ENCODE measurements at places on chromosomes 7 and 10.

GRCh38 chr7:129955993-129956543 lies 3.3 kb upstream of the UBE2H start:
- no peak for DNase-seq

DNA sequence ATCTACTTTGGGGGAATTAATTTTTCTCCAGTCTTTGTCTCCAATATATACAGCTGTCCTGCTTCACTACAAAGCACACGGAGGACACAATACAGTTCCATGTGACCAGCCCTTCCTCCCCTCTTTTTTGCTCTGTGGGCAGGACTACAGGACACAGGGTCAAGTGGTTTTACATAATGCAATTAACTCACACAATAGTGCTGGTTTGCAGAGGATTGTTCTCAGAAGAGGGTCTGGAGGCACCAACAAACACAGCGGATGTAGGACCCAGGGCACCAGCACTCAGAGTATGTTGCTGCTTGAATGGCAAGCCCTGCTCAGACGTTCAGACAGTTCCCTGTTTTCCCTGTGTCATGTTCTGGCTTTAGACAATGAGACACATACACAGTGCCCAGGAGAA lies 52.0 kb upstream of the NPTX2 start:
- no peak for DNase-seq

GRCh38 chr7:78594156-78594555 lies 795.6 kb downstream of the PHTF2 start:
- DNase-seq, result no peak

- DNase-seq, result no peak
Measured at GRCh38 chr7:39260279-39260844, 282.7 kb downstream of the POU6F2 start.

DNA sequence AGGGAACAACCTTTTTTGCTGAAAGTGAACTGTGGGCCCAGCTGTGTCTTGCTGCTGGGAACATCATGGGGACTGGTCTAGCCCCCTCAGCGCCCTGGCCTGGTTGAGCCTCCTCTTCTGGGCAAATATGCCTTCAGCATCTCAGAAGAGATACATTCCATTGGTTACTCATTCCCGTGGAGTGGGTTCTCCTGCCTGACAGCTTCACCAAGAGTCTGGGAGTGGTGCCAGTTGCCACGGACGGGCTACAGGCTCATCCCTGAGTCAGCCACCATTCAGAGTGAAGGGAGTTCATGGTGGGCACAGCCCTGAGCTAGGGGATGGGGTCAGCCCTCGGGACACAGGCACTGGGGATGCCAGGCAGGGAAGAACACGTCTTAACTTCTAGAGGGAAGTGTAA lies 81.9 kb downstream of the RAMP3 start:
- no peak for DNase-seq

GRCh38 chr10:75718991-75719390 lies 287.6 kb downstream of the LRMDA start:
- no peak for DNase-seq

GRCh38 chr10:71069909-71070666 lies 142.3 kb upstream of the UNC5B start:
- DNase-seq, result no peak
